ENCODE measurements at places on chromosomes 3 and 15. TPM values are rescaled to one million over a fixed set of nuclear protein-coding genes. Genes with fewer than 3 reads are reported as not detected.

DNA sequence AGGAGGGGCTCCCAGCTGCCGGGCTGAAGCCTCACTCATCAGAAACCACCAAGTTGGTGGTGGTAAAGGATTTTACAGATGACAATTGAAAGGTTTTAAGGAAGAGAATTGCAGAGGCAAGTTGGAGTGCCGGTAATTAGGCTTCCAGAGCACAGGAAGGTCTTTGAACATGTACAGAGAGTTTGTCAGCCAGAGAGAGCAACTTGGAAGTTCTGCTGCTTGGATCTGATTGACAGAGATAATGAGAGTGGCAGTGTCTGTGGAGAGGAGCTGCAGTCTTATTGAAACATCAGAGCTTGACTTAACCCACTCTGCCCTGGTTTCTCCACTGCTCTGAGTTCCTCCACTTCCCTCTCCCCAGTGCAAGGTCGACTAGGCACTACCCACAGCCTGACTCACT is 448.6 kb downstream of the EPHB1 start:
- DNase-seq: no peak

The GP9 gene
- total RNA-seq: not detected

- DNase-seq: peak; percentile 34
Measured at GRCh38 chr3:51887620-51888019, 12.2 kb upstream of the IQCF5 start.

GRCh38 chr15:35522061-35522460 is 23.9 kb downstream of the DPH6 start:
- DNase-seq: no peak

DNA sequence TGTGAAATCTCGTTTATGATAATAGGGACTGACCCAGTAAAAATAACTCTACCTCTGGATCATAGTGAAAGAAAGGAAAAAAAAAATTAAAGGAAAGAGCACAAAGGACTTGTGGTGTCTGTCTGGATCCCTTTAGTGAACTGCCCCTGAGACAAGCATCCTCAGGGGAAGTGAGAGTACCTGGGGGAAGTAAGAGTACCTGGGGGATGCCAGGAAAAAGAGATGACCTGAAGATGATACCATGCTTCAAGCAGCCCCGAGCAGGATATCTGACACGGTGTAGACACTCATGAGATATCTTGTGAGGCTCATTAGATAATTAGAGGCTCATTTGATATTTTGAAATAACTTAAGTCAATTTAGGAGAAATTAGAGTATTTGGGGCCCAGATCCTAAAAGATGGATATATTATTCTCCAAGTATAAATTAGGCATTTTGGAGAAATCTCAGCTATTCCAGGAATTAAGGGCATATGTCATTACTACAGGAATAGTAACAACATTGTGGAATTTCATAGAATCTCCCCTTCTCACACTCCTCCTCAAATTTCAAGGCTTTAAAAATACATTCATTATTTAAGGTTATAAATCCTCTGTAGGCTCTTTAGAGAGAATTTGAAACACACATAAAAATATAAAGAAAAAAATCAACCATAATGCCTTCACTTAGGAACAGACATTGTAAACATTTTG is 36.3 kb upstream of the PSMD6 start:
- DNase-seq: no peak

Data from kidney epithelial cell (primary cell).